Tibial nerve (tissue), 4 donors: ENCODE measurements at places on chromosomes 12 and 14. TPM values are rescaled to one million over a fixed set of nuclear protein-coding genes. Genes with fewer than 3 reads are reported as not detected.

Gene KRT75
- not detected for total RNA-seq

Gene KLHL33
- total RNA-seq: 1.5 TPM

Gene DPPA3
- not detected for total RNA-seq

Gene RASSF9
- total RNA-seq: 2.9 TPM

Gene HRK
- total RNA-seq: not detected

Gene FAIM2
- 68.6 TPM for total RNA-seq

Gene PTPN6
- total RNA-seq: 11.9 TPM

Gene AQP6
- total RNA-seq: not detected

Gene KRT4
- not detected for total RNA-seq

Gene KRT3
- total RNA-seq: not detected

Gene ANKRD9
- 39.3 TPM for total RNA-seq
